ENCODE measurements at places on chromosomes 2 and 18. TPM values are rescaled to one million over a fixed set of nuclear protein-coding genes. Genes with fewer than 3 reads are reported as not detected.
A peak's percentile ranks its signal among the peaks of the same experiment; 100 is the strongest.

DES gene
- 6,561 TPM for total RNA-seq

DNA sequence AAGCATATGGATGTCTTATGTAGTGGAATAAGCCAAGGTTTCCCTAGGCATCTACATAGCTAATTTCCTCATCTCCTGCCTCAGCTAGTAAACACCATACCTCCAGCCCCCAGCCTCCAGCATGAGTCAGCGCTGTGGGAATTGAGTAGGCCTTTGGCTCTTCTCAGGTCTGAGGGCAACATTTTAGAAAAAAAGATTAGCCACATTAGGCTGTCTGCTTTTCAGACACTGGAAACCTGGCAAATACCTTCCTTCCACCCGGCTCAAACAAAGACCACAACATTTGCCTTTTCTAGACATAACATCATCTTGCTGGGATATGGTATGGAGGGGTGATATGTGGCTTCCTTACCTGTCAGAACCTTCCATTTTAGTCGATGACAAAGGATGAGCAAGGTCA is 6.1 kb upstream of the CCDC195 start:
- no peak for DNase-seq

- no peak for DNase-seq
Measured at GRCh38 chr2:145599756-145600155, 1079.8 kb upstream of the ZEB2 start.

TRAK2 gene
- 96.6 TPM for total RNA-seq

GRCh38 chr18:22694954-22695353 is 238.2 kb upstream of the RBBP8 start:
- peak; percentile 90 for DNase-seq

GREB1 gene
- 15.4 TPM for total RNA-seq

CASP10 gene
- total RNA-seq = 12.7 TPM

GRCh38 chr18:45627204-45627526 is 11.9 kb downstream of the SLC14A2 start:
- no peak for DNase-seq

GRCh38 chr2:7028846-7029245 is 111.6 kb downstream of the RNF144A start:
- DNase-seq = no peak

MOCOS gene
- 1.2 TPM for total RNA-seq

DNA sequence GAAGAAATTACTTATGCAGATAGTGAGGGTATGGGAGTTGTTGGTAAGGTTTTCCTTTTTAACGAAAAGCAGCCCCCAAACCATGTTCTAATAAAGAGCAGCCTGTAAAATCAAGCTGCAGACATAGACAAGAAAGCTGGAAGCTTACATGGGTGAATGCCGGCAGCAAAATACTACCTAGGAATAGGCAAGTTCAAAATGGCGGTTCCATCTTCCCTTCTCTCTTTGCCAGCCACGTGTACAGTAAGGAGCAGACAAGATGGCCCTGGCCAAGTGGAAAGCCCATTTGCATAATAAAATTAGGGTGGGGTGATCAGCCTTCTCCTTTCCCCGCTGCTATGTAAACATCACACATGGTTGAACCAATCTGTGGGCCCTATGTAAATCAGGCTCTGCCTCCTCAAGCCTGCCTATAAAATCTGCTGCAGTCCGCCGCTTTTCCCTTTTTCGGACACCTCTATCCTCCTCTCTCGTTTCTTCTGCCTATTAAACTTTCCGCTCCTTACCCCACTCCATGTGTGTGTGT is 155.0 kb downstream of the ZBTB7C start:
- DNase-seq = no peak

GRCh38 chr2:101133492-101134100 is 17.6 kb downstream of the TBC1D8 start:
- no peak for DNase-seq

DNA sequence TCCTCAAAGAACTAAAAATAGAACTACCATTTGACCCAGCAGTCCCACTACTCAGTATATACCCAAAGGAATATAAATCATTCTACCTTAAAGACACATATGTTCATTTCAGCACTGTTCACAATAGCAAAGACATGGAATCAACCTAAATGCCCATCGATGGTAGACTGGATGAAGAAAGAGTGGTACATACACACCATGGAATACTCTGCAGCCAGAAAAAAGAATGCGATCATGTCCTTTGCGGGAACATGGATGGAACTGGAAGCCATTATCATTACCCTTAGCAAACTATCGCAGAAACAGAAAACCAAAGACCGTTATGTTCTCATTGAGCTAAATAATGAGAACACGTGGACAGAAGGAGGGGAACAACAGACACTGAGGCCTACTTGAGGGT is 44.5 kb downstream of the TWSG1 start:
- no peak for DNase-seq

DNA sequence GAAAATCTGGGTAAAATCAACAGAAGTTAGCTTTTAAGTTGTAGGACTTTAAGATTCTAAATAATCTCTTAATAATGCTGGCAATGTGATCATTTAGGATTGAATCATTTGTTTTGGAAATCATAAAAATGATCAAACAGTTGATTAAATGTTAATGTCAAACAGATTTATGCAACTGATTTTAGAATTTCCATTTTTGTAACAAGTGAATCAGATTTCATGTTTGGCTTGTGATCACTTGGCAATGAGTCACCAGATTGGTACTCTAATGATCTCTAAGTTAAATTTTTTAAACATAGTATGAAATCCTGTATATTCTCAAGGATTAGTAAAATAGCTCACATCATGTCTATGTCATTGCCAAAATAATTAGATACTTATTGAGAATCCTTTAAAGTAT is 50.1 kb upstream of the UNC80 start:
- DNase-seq = no peak

SERPINB3 gene
- total RNA-seq = not detected

DNA sequence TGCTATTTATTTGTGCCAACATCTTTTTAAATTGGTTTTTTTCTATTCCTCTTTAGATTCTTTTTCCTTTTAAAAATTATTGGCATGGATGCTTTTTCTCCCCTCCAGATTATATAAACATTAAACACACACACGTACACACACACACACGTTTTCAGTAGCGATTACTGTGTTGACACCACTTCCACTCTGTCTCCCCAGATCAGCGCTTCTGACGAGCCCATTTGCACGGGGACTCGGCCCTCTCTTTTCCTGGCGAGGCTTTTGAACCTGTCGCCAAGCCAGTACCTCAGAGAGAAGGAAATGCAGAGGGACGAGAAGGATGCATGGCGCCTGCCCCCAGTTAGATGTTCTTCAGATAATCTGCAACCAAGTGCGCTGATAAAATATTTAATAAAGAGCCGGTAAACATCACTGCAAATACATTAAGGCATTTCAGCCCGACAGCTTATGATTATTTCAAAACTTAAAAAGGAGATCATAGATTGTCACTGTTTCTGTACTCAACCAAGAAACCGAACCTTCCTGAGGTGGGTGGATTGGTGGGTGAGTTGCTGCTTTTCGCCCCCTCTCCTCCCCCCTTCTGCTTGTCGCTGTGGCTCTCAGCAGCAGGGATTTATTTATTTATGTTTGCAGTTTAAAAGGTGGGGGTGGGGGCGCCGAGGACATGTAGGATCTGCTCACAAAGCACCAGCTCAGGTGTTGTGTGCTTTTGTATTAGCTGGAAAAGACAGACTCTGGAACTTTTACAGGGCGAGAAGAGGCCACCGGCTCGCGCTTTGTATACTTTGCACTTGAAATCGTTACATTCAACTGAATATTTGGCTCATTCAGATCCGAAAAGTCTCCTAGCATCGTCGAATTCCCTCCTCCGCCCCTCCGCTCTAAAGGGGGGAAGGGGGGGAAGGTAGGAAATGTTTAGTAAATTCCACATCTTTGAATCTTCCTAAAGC is 787 bp upstream of the TBR1 start:
- no peak for DNase-seq

RNF149 gene
- 72.6 TPM for total RNA-seq

EGR4 gene
- not detected for total RNA-seq

GLB1L gene
- total RNA-seq = 5.3 TPM

CYP27A1 gene
- 9.0 TPM for total RNA-seq

RESP18 gene
- total RNA-seq = not detected

PSMA8 gene
- not detected for total RNA-seq

IL1R2 gene
- total RNA-seq = 27.0 TPM

- DNase-seq = no peak
Measured at GRCh38 chr2:151299920-151300539, 10.6 kb upstream of the NMI start.

DNA sequence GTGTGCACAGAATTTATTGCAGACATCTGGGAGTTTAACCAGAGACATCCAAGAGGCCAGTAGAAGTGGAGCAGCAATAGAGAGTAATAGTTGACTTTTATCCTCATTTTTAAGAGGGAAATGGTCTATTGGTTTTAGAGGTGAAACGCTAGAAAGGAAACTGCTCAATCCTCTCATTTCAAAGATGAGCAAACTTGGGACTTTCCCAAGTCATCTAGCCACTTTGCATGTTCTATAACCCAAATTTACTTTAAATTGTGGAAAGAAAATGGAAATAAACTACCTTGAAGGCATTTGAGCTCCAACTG is 601.7 kb downstream of the ARHGAP15 start:
- DNase-seq = no peak

- no peak for DNase-seq
Measured at GRCh38 chr18:35941299-35941698, 31.2 kb upstream of the RMP24 start.

- DNase-seq = no peak
Measured at GRCh38 chr2:46779447-46779941, 136.1 kb downstream of the MCFD2 start.
